Psoas muscle (tissue), 8 donors: ENCODE measurements at places on chromosomes 2 and 18. TPM values are rescaled to one million over a fixed set of nuclear protein-coding genes. Genes with fewer than 3 reads are reported as not detected.
A peak's percentile ranks its signal among the peaks of the same experiment; 100 is the strongest.

The TMEM247 gene
- not detected for total RNA-seq

The PROM2 gene
- total RNA-seq: 1.4 TPM

The CRYGC gene
- total RNA-seq: not detected

DNA sequence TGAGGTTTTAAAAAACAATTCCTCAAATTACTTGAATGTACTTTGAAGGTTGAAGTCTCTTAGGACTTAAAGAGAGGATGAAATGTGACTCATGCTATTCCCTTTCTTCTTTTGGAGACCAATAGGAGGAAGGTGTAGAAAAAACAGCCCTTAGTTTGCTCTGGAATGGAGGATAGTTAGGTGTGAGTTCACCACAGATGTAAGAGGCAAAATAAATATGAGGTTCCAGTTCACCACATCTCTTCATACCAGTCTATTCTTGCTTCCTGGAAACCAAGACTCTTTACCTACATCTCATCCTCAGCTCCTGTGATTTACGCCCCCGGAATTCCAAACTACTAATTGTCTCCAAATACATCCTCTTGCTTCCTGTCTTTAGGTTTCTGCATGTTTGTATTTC lies 77.5 kb upstream of the TTC21B start:
- no peak overlapping the region for H3K4me3 ChIP-seq
- H3K27me3 ChIP-seq: no peaks in the 10 kb centered on the region
- no peaks in the 10 kb centered on the region for H3K4me1 ChIP-seq
- no peaks in the 10 kb centered on the region for H3K36me3 ChIP-seq
- H3K27ac ChIP-seq: no peak overlapping the region

DNA sequence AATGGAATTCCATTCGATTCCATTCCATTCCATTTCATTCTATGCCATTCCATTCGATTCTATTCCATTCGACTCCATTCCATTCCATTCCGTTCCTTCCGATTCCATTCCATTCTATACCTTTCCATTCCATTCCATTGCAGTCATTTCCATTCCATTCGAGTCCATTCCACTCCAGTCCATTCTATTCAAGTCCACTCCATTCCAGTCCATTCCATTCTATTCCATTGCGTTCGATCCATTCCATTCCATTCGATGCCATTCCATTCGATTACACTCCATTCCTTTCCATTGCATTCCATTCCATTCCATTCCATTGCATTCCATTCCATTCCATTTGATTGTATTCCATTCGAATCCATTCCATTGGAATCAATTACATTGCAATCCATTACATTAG lies 1119.8 kb downstream of the RPIA start:
- H3K36me3 ChIP-seq: no peaks in the 10 kb centered on the region
- no peaks in the 10 kb centered on the region for H3K4me1 ChIP-seq
- no peak overlapping the region for H3K4me3 ChIP-seq
- no peak overlapping the region for H3K27ac ChIP-seq
- DNase-seq: no peak

GRCh38 chr2:45469314-45470099 lies 141.6 kb downstream of the SRBD1 start:
- H3K27ac ChIP-seq: no peak overlapping the region
- no peaks in the 10 kb centered on the region for H3K36me3 ChIP-seq
- H3K27me3 ChIP-seq: no peaks in the 10 kb centered on the region
- DNase-seq: no peak
- no peak overlapping the region for H3K4me3 ChIP-seq
- peaks cover 25% of the 10 kb centered on the region for H3K4me1 ChIP-seq

The MAL gene
- total RNA-seq: not detected

DNA sequence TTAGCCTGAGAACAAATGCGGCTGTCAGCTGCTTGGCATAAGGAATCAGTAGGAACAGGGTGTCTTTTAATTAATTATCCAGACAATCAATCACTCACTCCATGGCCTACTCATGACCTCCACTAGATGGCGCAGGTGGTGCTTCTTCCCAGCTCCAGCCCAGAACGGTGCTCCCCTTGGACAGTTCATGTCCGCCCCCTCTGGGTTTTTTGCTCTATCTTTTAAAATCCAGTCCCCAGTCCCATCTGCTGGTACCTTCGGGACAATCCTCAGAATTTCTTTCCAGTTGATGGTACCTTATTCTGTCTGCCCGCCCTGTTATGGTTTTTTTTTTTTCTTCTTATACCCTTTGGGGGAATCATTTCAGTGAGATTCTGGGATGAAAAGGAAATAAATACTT lies 99.8 kb downstream of the CACNB4 start:
- H3K4me1 ChIP-seq: peaks cover 6% of the 10 kb centered on the region
- no peaks in the 10 kb centered on the region for H3K36me3 ChIP-seq
- H3K4me3 ChIP-seq: no peak overlapping the region
- DNase-seq: peak; percentile 59

The MOCOS gene
- 2.9 TPM for total RNA-seq

DNA sequence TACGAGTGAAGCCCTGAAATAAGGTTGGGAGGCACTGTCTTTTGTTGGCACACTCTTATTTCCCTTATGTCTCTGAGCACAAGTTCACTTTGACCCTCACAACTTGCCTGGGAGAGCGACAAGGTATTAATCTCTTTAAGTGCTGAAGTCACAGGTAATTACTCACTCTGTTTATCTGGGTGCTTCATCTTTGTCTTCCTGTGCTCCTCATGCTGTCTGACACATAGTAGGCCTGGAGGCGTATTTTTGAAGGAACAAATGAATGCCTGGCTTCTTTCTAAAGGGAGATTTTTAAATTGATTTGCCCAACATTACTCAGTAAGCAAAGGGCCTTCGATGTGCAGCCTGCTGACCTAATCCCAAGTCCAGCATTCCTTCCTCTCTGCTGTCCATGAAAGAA lies 507.1 kb upstream of the TNP1 start:
- H3K4me3 ChIP-seq: no peak overlapping the region
- H3K27ac ChIP-seq: no peak overlapping the region
- peaks cover 10% of the 10 kb centered on the region for H3K4me1 ChIP-seq
- H3K36me3 ChIP-seq: no peaks in the 10 kb centered on the region
- DNase-seq: no peak
- no peaks in the 10 kb centered on the region for H3K27me3 ChIP-seq

DNA sequence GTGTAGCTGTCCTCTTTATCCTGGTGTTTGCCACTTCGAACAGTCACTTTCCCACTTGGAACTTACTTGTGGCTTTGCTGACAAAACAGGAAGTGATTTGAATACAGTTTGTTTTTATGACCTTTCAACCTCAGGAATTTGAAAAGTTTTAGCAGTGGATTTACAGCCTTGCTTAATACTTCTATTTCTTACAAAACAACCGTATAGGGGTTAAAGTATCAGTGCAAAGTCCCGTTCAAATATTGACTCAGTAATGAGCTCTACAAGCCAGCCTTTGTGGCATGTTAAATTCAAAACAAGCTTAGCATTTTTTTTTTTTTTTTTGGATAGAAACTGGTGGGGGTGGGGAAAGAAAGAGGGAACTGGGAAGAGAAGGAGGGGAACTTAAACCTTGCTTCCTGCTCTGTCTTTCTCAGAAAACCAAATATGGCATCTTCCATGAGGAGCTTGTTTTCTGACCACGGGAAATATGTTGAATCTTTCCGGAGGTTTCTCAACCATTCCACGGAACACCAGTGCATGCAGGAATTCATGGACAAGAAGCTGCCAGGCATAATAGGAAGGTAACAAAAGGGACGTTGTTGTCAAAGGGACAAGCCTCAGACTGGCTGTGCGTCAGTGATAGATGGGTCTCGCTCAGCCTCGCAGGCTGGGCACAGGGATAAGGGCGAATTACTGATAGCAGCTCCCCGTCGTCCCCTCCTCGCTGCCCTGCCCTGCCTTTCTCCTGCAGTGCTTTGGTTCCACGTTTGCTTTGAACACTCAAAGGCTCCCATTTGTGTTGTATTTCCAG lies at the start of gene HNMT:
Gene HNMT (plus strand): TSS at position 408 of the 793 bp plus-strand sequence. CDS start 19 bp downstream, at position 427.
- peak within 1 kb of the TSS; percentile 50 for H3K27ac ChIP-seq
- no peaks in the 10 kb centered on the region for H3K36me3 ChIP-seq
- H3K4me3 ChIP-seq: peak within 1 kb of the TSS; percentile 64
- H3K4me1 ChIP-seq: no peaks in the 10 kb centered on the region
- peak; percentile 58 for DNase-seq

GRCh38 chr2:216527600-216527999 lies 29.0 kb downstream of the RPL37A start:
- no peak overlapping the region for H3K4me3 ChIP-seq
- DNase-seq: no peak
- H3K27me3 ChIP-seq: peaks cover 2% of the 10 kb centered on the region
- no peak overlapping the region for H3K27ac ChIP-seq
- no peaks in the 10 kb centered on the region for H3K4me1 ChIP-seq

DNA sequence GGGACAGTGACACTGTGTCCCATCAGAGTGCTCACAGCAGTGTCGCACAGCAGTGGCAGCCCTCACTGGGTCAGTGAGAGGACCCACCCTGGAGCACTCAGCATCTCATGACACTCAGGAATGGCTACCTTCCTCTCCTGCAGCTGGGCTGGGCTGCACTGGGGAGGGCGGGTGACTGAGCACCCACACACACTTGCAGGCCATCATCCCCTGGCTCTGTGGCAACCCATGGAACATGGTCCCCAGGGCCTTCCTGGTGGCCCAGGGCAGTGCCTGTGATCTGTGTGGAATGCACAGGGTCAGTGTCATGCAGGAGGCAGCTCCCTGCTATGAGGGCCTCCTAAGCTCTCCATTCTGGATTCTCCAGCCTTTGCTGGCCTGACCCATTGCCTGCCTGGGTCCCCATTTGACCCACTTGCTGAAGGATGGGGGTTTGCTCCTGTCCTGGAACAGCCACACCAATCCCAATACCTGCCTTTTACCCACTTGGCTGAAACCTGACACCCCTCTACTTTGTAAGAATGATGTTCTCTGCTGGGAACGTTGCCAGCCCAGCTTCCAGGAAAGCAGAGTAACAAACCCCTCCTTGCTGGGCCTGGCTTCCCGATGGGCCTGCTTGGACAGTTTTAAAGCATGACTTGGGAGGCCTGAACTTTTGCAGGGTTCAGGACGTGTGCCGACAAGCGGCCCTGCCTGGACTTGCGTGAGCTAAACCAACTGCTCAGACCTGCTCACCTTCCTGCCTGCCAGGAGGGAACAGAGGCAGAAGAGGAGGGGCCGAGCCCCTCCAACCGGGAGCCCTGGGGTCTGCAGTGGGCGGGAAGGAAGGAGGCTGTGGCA lies 13.7 kb downstream of the HS6ST1 start:
- peaks cover 59% of the 10 kb centered on the region for H3K4me1 ChIP-seq
- peak overlapping the region; percentile 80 for H3K27ac ChIP-seq
- peak overlapping the region; percentile 29 for H3K4me3 ChIP-seq
- H3K27me3 ChIP-seq: no peaks in the 10 kb centered on the region
- DNase-seq: peak; percentile 87

The CD8B2 gene
- total RNA-seq: not detected

- H3K27me3 ChIP-seq: no peaks in the 10 kb centered on the region
- H3K4me1 ChIP-seq: peaks cover 70% of the 10 kb centered on the region
- no peaks in the 10 kb centered on the region for H3K36me3 ChIP-seq
- peak overlapping the region; percentile 57 for H3K27ac ChIP-seq
- no peak overlapping the region for H3K4me3 ChIP-seq
These were observed 35.3 kb downstream of the GALNT1 start for GRCh38 chr18:35616664-35617423.

DNA sequence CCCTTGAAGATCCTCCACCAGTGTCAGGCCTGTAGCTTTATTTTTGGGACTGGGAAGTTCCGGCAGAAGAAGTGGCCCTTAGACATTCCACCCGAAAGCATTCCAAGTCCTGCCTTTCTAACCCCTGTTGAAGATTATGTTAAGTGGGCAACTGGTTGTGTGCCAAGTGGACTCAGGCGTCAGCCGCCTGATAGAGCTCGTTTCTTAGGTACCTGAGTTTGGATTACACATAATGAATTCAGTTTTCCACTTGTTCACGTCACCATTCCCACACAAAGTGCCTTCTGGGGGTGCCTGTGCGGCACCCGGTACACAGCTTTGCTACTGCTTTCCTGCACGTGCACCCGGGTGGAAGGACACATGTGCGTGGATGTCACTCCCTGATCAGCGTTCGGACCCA lies 156.5 kb downstream of the PTGR3 start:
- DNase-seq: no peak
- no peaks in the 10 kb centered on the region for H3K36me3 ChIP-seq
- no peak overlapping the region for H3K4me3 ChIP-seq
- no peak overlapping the region for H3K27ac ChIP-seq
- no peaks in the 10 kb centered on the region for H3K4me1 ChIP-seq
- H3K27me3 ChIP-seq: no peaks in the 10 kb centered on the region

The GYPC gene
- 61.6 TPM for total RNA-seq

- no peak overlapping the region for H3K4me3 ChIP-seq
- H3K27me3 ChIP-seq: no peaks in the 10 kb centered on the region
- no peaks in the 10 kb centered on the region for H3K4me1 ChIP-seq
These were observed 71.8 kb upstream of the SMAD7 start for GRCh38 chr18:49022311-49023161.

The CHRND gene
- 300 TPM for total RNA-seq

- H3K27ac ChIP-seq: no peak overlapping the region
- no peak overlapping the region for H3K4me3 ChIP-seq
- H3K27me3 ChIP-seq: no peaks in the 10 kb centered on the region
- H3K4me1 ChIP-seq: no peaks in the 10 kb centered on the region
- no peaks in the 10 kb centered on the region for H3K36me3 ChIP-seq
These were observed 159.3 kb downstream of the SS18 start for GRCh38 chr18:25931126-25931525.

- no peaks in the 10 kb centered on the region for H3K27me3 ChIP-seq
- no peak overlapping the region for H3K27ac ChIP-seq
- no peak overlapping the region for H3K4me3 ChIP-seq
- no peaks in the 10 kb centered on the region for H3K4me1 ChIP-seq
These were observed 282.3 kb downstream of the EIPR1 start for GRCh38 chr2:3094999-3095958.

The SERPINB12 gene
- not detected for total RNA-seq

DNA sequence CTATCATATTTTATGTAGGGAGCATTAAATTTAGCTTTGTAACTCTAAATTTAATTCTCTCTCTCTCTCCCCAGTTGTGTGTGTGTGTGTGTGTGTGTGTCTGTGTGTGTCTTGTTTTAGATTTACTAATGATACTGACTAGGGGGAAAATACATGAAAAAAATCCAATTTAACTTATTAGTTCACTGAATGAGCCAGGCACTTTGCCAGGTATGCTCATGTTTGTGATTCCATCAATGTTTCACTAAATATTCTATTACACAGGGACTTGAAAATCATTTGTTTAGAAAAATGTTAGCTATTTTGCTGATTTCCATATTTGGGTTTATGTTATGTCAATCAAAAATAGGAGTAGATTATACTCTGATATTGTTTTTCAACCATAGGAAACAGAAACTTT lies 203.7 kb upstream of the ZNF804A start:
- H3K36me3 ChIP-seq: no peaks in the 10 kb centered on the region
- no peak overlapping the region for H3K4me3 ChIP-seq
- DNase-seq: no peak
- no peaks in the 10 kb centered on the region for H3K27me3 ChIP-seq
- H3K4me1 ChIP-seq: no peaks in the 10 kb centered on the region
